ENCODE measurements at places on chromosomes 3 and 15. TPM values are rescaled to one million over a fixed set of nuclear protein-coding genes. Genes with fewer than 3 reads are reported as not detected.

The TFRC gene
- total RNA-seq: 92.3 TPM

The THSD4 gene
- 14.6 TPM for total RNA-seq

The MST1R gene
- total RNA-seq: not detected

The CTXN2 gene
- not detected for total RNA-seq

The TERC gene
- total RNA-seq: 61.5 TPM

The AQP9 gene
- total RNA-seq: not detected

The PAK6 gene
- total RNA-seq: 0.09 TPM
